ENCODE measurements at places on chromosomes 4 and X. TPM values are rescaled to one million over a fixed set of nuclear protein-coding genes. Genes with fewer than 3 reads are reported as not detected.

- DNase-seq = no peak
Measured at GRCh38 chrX:114952696-114953095, 64.7 kb downstream of the IL13RA2 start.

GRCh38 chr4:25367004-25367621, 9.9 kb upstream of the ANAPC4 start:
- DNase-seq = no peak

DNA sequence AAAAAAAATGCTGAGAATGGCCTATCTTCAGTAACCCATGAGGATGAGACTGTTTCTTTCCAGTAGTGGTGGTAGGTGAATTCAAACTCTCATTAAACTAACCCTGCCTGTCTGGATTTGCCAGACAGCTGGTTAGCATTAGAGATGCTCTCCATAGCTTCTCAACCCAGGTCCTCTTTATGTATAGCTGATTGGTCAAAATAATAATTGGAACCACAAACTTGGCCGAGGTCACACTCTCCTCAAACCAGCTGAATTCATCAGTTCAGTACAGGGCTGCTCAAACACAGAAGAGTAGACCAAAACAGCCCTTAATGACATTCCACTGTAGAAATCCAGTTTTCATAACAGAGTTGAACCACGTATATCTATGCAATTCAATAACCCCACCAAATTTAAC, 85.3 kb downstream of the HCCS start:
- DNase-seq = no peak

GRCh38 chrX:82081027-82081426, 879.1 kb downstream of the SH3BGRL start:
- DNase-seq = no peak

DNA sequence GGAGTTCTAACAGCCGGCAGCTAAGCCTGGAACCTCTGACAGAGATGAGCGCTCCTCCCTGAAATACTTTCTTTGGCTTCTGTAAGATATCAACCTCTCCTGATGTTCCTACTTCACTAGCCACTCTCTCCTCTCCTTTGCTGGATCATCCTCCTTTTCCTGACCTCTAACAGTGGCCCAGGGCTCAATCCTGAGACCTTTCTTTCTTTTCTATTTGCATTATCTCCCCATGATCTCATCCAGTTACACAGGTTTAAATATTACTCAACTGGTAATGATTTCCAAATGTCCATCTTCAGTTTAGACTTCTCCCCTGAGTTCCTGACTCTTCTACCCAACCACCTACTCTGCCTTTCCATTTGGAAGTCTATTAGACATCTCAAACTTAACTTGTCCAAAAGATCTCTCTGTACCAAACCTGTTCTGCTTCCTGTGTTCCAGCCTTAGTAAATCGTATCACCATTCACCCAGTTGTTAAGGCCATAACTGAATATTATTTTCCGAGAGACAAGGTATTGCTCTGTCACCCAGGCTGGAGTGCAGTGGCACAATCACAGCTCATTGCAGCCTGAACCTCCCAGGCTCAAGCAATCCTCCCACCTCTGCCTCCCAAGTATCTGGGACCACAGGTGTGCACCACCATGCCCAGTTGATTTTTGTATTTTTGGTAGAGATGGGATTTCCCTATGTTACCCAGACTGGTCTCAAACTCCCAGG, 41.1 kb downstream of the RFC1 start:
- no peak for DNase-seq

DNA sequence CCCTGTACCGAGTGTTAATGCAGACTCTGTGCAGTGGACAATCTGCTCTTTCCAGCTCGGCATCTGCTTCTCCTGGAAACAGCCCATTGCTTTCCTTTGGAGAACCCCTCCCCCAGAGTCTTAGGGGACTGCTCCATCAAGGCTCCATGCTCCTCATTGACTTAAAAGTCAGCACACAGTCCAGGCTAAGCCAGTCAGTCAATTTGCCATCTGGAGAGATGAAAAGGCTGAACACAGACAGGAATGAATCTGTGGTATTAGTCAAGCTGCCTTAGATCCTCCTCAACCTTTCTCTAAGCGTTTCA, 20.3 kb downstream of the ATP8A1 start:
- DNase-seq = no peak

The CXCL13 gene
- not detected for total RNA-seq

All from mesothelial cell of epicardium (in vitro differentiated cells).